Adipocyte (in vitro differentiated cells): ENCODE measurements at places on chromosomes 6 and 20.

- DNase-seq = no peak
Observed at GRCh38 chr6:106102967-106103727, 17.0 kb downstream of the PRDM1 start.

DNA sequence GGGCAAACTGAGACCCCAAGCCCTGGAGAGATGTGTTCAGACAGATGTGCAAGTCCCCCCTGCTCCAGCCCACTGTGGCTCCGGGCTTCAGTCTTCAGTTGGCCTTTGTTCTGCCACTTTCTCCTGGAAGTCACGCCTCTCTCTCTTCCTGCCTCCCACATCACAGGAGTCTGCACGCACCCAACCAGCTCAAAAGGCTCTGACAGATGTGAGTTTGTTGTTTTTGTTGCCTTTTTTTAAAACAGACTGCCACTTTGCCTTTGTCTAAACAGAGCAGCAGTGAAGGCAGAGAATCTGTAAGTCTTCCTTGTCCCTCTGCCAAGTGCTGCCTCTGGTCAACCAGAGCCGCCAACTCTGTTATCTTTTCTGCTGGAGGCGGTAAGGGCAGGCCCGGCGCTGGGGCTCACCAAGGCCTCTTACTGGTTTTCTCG is 149.7 kb downstream of the TFAP2C start:
- peak; percentile 17 for DNase-seq

- DNase-seq = no peak
Observed at GRCh38 chr6:37513155-37513554, 13.5 kb upstream of the CCDC167 start.

- no peak for DNase-seq
Observed at GRCh38 chr6:125370343-125370742, 68.6 kb upstream of the HDDC2 start.
